B cell (primary cell): ENCODE measurements at places on chromosomes 5 and 9.

- no peak for DNase-seq
Observed at GRCh38 chr5:36637101-36637500, 30.7 kb downstream of the SLC1A3 start.

DNA sequence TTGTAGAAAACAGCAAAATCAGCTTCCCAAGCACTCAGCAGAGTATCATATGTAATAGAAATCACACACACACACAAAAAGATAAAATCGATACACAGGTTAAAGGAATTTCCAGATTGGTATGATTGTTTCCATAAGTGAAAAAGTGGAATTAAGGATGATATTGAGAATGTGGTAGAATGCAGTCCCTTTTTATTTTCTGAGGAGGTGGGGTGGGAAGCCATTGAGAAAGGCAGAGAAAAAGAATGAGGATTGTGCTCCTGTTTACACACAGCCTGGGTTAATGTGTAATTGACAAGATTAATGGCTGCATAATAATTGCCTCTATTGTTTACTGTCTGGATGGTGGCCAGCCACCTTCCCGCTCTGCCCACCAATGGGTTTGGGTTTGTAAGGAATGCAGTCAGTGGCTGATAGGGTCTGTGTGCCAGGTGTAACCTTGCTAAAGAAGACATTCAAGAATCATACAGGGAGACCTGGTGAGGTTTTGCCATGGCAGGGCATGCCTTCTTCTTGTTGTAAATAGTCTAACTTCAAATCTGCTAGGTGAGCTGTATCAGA lies 177.2 kb upstream of the MAP3K1 start:
- DNase-seq = no peak

DNA sequence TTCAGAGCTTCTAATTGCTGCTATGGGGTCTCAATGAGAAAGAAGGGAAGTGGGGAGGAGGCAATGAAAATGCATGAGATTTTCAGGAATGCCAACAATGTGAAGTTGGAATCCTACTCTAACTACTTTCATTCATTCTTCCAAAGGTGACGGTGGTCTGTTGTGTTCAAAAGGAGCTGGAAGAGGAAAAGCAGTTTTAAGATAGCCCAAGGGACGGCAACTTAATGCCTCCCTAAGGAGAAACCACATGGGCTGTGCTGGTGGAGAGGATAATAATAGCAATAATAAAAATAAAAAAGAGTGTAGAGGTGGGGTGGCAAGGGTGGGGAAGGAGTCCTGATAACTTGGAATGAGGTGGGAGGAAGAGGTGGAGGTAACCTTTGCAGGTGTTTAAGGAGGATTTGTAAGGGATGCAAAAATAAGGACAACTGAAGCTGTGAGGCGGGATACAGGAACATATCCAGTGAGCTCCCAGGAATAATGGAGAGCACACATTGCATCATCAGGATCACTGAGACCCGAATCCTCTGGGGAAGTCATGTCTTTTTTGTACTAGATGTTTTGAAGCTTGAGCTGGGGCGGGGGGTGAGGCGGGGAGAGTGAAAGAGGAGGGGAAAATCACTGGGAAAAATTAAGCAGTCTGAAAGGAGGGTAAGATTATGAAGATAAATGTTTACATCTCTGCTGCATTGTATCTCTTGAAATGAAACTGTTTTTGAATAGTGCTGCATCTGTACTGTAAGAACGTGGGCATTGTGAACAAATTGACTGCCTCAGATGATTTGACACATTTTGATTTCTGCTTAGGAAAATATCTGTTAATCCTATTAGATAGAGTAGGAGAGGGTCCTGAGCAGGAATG lies 120.1 kb upstream of the TMEM161B start:
- no peak for DNase-seq

GRCh38 chr5:81749192-81749560 lies 1.7 kb downstream of the SSBP2 start:
- DNase-seq = no peak

DNA sequence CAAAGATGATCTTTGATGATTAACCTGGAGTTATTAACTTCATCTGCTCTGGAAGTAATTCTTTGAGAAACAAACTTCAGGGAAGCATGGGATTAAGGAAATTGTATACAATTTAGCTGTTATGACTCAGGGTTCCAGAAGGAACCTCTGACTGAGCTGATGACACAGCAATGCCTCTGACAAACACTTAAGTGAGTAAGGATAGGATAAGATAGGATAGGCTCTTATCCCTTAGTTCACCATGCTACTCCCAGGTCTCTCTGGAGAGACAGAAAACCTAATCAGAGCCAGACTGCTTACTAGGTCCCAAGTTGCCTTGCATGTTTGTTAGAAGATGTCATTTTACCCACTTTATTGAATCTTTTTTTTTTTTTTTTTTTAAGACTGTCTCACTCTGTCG lies 12.6 kb upstream of the TMEM38B start:
- no peak for DNase-seq

- no peak for DNase-seq
Observed at GRCh38 chr5:128949847-128950546, 15.3 kb upstream of the SLC27A6 start.

GRCh38 chr5:76391014-76391413 lies 12.1 kb upstream of the IQGAP2 start:
- no peak for DNase-seq

- DNase-seq = no peak
Observed at GRCh38 chr5:51889703-51890102, 506.5 kb downstream of the ISL1 start.

GRCh38 chr5:96975656-96976055 lies 39.8 kb downstream of the LNPEP start:
- no peak for DNase-seq

- no peak for DNase-seq
Observed at GRCh38 chr9:74122661-74123060, 374.5 kb upstream of the RORB start.

DNA sequence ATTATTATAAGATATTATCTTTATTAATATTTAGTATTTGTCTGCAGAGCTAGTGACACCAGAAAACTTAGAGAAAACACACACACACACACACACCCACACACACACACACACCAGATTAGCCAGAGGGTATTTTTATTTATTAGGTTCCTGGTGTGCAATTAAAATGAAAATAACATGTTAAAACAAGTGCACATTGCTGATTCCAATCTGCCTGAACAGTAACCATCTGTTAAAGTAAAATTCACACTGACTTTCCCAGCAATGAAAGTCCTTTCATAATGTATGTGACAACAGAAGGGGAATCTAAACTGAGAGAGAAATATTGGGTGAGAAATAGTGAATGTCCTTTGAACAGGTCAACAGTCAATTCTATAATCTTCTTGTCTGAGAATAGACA lies 2323.5 kb upstream of the ACO1 start:
- no peak for DNase-seq

DNA sequence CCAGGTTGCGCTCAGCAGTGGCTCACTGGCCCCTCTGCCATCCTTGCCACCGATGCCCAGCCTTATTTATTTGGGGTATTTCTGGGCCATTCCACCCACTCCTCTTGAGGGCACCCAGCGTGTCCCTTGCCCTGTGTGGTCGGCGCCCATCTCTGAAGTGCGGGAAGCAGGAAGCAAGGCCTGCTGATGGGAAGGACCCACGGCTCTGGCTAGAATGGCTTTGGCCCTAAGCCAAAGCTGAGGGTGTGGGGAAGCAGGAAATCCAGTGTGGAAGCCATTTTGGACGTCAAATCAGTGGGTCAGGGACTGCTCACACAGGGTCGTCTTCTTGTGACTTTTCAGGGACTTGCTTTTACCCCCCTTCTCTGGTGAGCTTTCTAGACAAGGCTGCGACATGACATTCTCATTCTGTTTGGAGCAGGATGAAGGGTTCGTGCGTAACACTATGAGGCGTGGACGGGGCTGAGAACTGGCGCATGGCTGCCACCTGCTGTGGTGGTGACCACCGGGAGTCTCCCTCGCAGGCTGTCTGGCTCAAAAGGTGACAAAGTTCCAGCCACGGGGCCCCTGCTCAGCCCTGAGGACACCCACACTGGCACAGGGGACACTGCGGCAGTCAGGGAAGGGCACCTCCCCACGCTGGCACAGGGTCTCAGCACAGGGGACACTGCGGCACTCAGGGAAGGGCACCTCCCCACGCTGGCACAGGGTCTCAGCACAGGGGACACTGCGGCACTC lies 50.7 kb upstream of the NKD2 start:
- no peak for DNase-seq

DNA sequence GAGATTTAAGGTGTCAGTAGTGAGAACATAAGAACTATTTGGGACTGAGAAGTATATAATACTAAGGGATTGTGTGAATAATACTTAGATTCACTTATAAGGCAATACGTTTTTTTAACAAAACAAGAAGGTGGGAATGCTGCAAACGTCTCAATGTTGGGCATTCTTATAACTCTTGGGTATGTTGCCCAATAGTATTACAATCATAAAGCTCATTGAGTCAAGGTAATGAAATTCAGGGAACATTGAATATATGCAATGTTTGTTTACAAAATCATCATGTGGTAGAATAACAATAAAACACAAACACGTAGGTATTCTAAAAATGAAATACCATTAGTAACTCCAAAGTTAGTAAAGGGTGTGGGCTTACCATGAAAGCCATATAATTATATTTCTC lies 400.7 kb downstream of the KIAA0825 start:
- no peak for DNase-seq

DNA sequence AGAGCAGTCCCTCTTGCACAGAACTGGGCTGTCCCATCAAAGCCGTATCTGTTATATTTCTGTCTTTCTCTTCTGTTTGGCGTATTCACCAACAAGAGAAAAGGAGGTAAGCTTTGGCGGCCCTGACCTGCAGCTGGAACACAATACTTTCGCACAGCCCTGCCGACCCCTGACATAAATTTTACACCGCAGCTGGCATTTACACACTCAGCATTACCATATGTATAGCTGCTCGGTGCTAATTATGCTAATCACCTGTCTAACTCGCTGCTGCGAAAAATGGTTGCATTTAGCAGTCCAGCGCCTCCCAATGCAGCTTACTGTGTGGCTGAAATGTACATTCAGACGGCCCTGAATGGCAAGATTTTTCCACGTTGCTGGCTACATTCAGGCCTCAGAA lies 20.8 kb downstream of the PTCH1 start:
- DNase-seq = no peak

- peak; percentile 55 for DNase-seq
Observed at GRCh38 chr5:87074934-87075541, 192.6 kb upstream of the RASA1 start.

- no peak for DNase-seq
Observed at GRCh38 chr5:54705994-54706653, 188.6 kb downstream of the SNX18 start.

- DNase-seq = no peak
Observed at GRCh38 chr9:16542290-16542689, 328.2 kb downstream of the BNC2 start.

- DNase-seq = no peak
Observed at GRCh38 chr9:9117866-9118265, 1318.3 kb upstream of the DMAC1 start.

DNA sequence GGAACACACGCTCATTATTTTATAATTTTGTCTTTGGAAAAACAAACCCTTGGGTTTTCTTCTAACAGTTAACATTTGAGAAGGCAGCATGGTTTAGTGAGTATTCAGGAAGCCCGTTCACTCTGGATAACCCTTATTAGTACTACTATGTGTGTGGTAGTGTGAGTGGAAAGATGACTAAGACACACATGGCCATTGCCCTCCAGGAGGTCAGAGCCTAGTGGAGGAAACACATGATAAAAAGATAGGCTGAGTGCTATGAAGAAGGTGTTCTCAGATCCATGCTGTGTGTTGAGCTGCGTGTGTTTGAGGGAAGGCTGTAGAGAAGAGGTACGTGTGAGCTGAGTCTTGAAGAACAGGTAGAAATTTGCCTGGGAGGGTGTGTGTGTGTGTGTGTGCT lies 8.4 kb downstream of the C5orf47 start:
- DNase-seq = no peak

DNA sequence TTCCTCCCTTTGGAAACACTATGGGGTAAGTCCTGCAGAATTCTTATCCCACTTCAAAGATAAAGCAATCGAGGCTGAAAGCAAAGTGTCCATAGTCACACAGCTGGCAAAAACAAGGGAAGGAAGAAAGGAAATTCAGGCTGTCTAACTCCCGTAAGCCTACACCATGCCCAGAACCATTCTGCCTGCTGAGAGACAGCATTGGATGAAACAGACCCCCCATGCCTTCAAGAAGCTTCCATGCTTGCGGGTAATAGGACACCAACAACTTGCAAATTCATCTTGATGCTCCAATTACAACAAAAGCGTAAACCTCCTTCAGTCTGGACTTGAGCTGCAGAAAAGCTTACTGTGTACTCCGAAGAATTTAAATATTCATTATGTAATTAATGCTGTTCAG lies 181.1 kb upstream of the WWC1 start:
- no peak for DNase-seq

- DNase-seq = no peak
Observed at GRCh38 chr5:88954511-88954910, 71.5 kb upstream of the MEF2C start.

- DNase-seq = no peak
Observed at GRCh38 chr9:70586476-70586875, 172.0 kb upstream of the KLF9 start.

DNA sequence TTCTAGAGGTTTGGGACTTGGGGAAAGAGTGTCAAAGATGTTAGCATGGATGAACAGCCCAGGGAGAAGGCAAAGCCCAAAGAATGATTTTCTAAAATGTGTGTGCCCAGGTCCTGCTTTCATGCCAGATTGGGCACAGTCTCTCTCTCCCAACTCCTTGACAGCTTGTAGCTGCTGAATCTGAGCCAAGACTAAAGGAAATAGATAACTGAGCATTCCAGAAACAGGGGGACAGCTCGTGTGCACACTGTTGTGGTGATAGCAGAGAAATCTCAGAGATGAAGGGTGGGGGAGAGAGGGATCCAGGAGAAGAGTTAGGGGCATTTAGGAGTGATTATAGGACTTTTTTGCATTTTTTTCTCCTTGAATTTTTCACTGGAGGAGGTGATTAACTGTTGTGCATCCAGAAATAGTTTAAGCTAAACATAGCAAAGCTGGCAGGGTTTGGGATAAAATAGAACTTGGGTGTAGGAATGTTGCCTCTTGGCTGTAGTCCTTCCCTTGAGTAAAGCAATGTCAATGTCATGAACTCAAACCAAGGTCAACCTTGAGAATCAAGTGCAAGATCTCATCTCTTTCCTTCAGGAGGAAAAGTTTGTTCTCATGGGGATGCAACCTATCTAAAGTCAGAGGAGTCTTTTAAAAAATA lies 245.9 kb downstream of the SH3GL2 start:
- no peak for DNase-seq

GRCh38 chr5:174501461-174502069 lies 222.8 kb upstream of the MSX2 start:
- DNase-seq = no peak

- DNase-seq = no peak
Observed at GRCh38 chr9:94449486-94449885, 105.4 kb upstream of the PCAT7 start.

GRCh38 chr9:70498866-70499265 lies 84.4 kb upstream of the KLF9 start:
- DNase-seq = no peak
